ENCODE measurements at places on chromosomes 16 and 17. TPM values are rescaled to one million over a fixed set of nuclear protein-coding genes. Genes with fewer than 3 reads are reported as not detected.
A peak's percentile ranks its signal among the peaks of the same experiment; 100 is the strongest.

Gene RAB11FIP4
- 6.5 TPM for polyA plus RNA-seq

Gene TEKT5
- 0.26 TPM for polyA plus RNA-seq

Gene MYH2
- polyA plus RNA-seq, result not detected

Gene KRT32
- polyA plus RNA-seq, result 0.05 TPM

Gene KRT40
- 0.61 TPM for polyA plus RNA-seq

Gene PRR15L
- 59.9 TPM for polyA plus RNA-seq

Gene MRM1
- 5.0 TPM for polyA plus RNA-seq

Gene DNASE1L2
- 3.4 TPM for polyA plus RNA-seq

Gene FAM20A
- 8.0 TPM for polyA plus RNA-seq

GRCh38 chr17:35051579-35052240 lies 11.8 kb downstream of the RFFL start:
- peaks cover 58% of the 10 kb centered on the region for H3K4me1 ChIP-seq
- H3K36me3 ChIP-seq, result no peaks in the 10 kb centered on the region
- H3K27ac ChIP-seq, result peak overlapping the region; percentile 85
- H3K4me3 ChIP-seq, result no peak overlapping the region
- no peak for DNase-seq

DNA sequence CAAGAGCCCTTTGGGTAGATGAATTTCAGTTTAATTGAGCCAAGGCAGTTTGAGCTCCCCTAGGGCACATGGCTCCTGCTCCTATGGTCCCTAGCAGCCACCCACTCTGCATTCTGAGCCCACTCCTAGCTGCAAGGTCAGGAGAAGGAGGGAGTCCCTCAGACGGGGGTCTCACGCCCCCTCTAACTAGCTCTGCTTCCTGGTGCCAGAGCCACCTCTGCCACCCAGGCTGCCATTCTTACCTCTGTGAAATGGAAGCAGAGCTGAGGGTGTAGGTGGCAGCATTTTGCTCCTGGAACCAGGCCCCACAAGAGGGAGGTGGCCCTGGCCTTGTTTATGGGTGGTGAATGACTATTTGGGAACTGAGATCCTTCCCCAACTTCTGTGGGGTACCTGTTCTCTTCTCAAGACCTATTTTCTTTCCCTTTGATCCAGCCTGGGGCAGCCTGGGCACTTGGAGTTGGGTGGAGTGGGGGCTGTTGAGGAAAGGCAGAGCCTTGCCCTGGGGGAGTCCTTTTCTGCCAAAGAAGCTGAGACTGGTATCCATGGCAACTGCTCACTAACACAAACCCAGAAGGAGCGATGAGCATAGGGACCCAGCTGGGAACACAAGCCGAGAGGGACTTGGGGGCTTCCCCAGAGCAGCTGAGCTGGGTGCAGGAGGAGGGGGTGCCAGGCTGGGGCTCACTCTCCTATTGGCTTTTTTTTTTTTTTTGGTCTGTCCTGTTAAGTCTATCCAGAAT lies 4.8 kb downstream of the SPNS2 start:
- H3K27me3 ChIP-seq, result no peaks in the 10 kb centered on the region
- peaks cover 7% of the 10 kb centered on the region for H3K4me1 ChIP-seq
- no peak overlapping the region for H3K4me3 ChIP-seq
- H3K36me3 ChIP-seq, result no peaks in the 10 kb centered on the region
- DNase-seq, result no peak

DNA sequence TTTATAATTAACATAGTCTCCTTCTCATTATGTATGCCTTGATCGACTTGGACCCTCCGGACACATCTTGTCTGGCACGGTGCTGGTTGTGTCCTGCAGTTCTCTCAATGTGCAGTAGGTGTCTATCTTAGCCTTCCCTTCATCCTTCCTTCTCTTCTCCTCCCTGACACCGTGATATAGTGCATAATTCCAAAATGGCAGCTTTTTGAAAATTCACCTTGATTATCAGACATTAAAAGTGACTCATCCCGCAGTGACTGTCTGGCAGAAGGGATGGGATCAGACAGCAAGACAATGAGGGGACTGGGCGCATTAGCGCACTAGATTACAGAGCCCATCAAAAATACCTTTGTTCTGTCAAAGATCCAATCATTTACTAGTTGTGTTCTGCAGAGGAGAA lies 70.0 kb upstream of the PMFBP1 start:
- peaks cover under 1% of the 10 kb centered on the region for H3K4me1 ChIP-seq
- H3K27me3 ChIP-seq, result no peaks in the 10 kb centered on the region
- no peak overlapping the region for H3K27ac ChIP-seq
- DNase-seq, result no peak
- H3K4me3 ChIP-seq, result no peak overlapping the region
- no peaks in the 10 kb centered on the region for H3K36me3 ChIP-seq

DNA sequence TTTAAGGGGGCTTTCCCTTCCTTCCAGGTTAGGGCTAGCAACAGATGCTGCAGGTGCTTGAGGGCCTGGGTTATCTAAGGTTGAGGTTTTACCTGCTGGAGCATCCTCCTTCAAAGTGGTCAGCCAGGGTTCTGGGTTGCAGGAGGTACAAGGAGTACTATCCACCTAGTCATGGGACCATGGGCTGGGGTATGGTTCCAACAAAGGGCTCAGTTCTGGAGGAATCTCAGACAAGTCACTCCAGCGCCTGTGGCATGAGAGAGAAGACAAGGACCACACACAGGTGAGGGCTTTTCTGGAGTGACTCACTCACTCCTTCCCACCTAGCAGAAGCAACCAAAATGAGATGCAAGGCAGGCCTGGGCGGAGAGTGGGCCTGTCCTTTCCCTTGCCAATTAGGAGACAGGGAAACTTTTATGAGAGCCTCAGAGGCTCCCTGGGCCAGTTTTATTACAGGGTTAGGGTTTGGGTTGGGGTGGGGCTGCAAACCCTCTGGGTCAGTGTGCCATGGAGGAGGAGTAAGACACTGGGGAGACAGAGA lies 2.2 kb downstream of the MYO19 start:
- no peak overlapping the region for H3K27ac ChIP-seq
- H3K36me3 ChIP-seq, result no peaks in the 10 kb centered on the region
- H3K4me1 ChIP-seq, result no peaks in the 10 kb centered on the region
- no peak for DNase-seq
- no peaks in the 10 kb centered on the region for H3K27me3 ChIP-seq

DNA sequence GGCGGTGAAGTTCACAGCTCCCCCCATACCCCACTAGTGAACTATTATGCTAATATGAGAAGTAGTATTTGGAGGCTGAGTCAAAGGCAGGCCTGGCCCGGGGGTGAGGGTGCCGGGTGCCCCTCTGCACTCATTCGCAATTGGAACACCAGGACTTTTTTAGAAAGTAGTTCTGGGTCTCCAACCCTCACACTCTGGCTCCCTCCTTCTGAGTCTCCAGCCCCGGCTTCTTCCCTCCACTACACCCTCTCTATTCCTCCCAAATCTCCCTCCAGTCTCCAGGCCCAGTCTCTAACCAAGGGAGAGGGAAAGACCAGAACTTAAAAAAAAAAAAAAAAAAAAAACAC lies 11.3 kb upstream of the HOXB2 start:
- no peaks in the 10 kb centered on the region for H3K36me3 ChIP-seq
- H3K27ac ChIP-seq, result no peak overlapping the region
- no peaks in the 10 kb centered on the region for H3K4me1 ChIP-seq
- no peak overlapping the region for H3K4me3 ChIP-seq
- no peak for DNase-seq

GRCh38 chr16:85086347-85087291 lies 25.7 kb downstream of the CIBAR2 start:
- H3K27ac ChIP-seq, result no peak overlapping the region
- DNase-seq, result peak; percentile 61
- H3K36me3 ChIP-seq, result no peaks in the 10 kb centered on the region
- H3K4me1 ChIP-seq, result peaks cover 16% of the 10 kb centered on the region

GRCh38 chr16:87046235-87046634 lies 271.0 kb downstream of the C16orf95 start:
- no peak overlapping the region for H3K4me3 ChIP-seq
- H3K27ac ChIP-seq, result no peak overlapping the region
- H3K27me3 ChIP-seq, result no peaks in the 10 kb centered on the region
- no peaks in the 10 kb centered on the region for H3K4me1 ChIP-seq
- no peak for DNase-seq

- H3K27ac ChIP-seq, result no peak overlapping the region
- no peaks in the 10 kb centered on the region for H3K27me3 ChIP-seq
- no peaks in the 10 kb centered on the region for H3K4me1 ChIP-seq
- H3K36me3 ChIP-seq, result no peaks in the 10 kb centered on the region
- no peak for DNase-seq
Measured at GRCh38 chr16:66357523-66357928, 9.0 kb upstream of the CDH5 start.

- no peaks in the 10 kb centered on the region for H3K4me1 ChIP-seq
- H3K36me3 ChIP-seq, result no peaks in the 10 kb centered on the region
- no peak overlapping the region for H3K27ac ChIP-seq
- no peak for DNase-seq
- no peaks in the 10 kb centered on the region for H3K27me3 ChIP-seq
- H3K4me3 ChIP-seq, result no peak overlapping the region
Measured at GRCh38 chr16:50539053-50539695, 9.0 kb upstream of the NKD1 start.

Data from pancreas (tissue), 10 donors.